ENCODE measurements at places on chromosomes 2 and 18. TPM values are rescaled to one million over a fixed set of nuclear protein-coding genes. Genes with fewer than 3 reads are reported as not detected.

The NEB gene
- 0.26 TPM for polyA plus RNA-seq

- H3K4me3 ChIP-seq: no peak overlapping the region
- no peak for DNase-seq
- H3K36me3 ChIP-seq: peaks cover 29% of the 10 kb centered on the region
- peaks cover 2% of the 10 kb centered on the region for H3K4me1 ChIP-seq
- no peaks in the 10 kb centered on the region for H3K27me3 ChIP-seq
Observed at GRCh38 chr2:120079647-120080046, 66.8 kb downstream of the EPB41L5 start.

The TMEM17 gene
- not detected for polyA plus RNA-seq

The CLEC4F gene
- polyA plus RNA-seq: not detected

The OTOS gene
- polyA plus RNA-seq: not detected
